ENCODE measurements at places on chromosomes 2 and 18.

DNA sequence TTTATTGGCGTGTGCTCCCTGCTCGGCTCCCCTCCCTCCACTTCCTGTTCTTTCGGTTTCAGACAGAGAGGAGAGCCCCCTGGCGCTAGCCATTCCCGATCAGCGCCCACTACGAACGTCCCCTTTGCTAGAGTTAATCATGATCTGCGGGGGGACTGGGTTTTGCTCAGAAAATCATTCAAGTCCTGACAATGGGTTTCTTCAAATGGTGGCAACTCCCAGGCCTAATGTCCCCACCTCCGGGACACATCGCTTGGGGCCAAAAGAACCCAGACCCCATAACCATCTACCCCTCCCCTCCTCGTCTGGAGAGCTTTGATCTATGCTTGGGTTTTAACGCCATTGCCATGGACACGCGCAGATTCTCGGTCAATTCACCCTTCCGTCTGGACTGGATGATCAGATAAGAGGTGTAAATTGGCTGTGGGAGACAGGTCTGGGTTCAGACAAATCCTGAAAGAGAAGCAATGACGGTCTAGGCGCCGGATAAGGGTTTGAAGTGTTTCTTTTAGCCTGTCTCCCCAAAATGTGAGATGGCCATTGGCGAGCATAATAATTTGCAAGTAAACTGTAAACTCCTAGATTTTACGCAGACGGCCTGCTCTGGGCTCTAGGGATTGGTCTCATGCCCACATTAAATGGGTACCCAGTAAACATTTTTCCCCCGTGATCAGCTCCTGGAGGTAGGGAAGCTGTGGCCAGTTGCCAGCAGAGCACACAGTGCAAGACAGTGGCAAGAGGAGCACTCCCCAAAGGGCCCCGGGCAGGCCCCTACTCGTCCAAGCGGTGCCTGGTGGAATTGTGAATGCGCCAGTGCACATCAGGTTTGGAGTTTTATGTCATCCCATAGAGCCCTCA is 4.7 kb downstream of the NRP2 start:
- no peak for DNase-seq

- no peak for DNase-seq
Measured at GRCh38 chr2:43105586-43106558, 120.5 kb downstream of the ZFP36L2 start.

DNA sequence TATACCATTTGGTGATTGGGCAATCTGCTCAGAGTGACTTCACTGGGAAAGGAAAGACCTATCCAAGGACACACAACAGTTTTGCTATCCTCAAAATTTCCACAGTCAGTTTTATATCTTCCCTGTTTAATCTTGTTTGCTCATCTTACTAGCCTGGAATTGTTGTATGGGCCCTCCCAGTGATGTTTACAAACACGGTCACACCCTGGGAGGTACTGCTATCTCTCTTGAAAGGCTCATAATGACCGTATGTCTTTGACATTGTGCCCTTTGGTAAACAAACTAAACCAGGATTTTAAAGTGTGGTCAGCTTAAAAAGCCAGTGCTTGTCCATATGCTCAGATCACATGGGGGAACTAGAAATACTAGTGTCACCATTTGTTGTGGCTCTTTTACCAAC is 277.0 kb downstream of the CDH2 start:
- no peak for DNase-seq

- no peak for DNase-seq
Measured at GRCh38 chr2:72572501-72572900, 253.3 kb downstream of the EXOC6B start.

DNA sequence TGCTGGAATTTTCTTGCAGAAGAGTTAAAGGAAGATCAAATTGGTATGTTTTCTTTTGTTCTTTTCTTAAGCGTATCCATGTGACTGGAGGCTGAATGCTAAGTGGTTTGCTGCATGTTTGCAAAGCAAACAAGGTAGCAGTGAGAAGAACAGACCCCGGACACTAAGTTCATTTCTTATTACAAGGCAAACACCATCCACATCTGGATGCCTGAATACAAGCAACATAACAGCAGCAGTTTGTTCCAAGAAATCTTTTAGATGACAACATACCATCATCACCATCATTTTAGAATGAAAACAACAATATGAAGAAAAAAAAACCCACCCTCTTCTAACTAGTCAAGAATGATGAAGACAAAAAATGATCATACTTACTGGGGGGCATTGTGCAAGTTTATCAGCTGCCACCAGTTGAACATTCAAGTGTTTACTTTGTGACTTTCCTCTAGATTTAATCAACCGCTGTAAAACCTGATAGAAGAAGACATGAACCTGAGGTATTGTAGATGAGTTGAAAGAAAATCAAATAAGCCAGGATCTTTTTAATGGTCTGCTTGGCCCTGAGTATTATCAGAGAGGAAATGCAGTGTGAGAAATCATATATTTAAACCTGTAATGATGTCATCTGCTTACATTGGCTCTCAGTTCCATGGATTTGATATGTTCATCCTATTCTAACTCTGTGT is 25.0 kb upstream of the ARL5A start:
- no peak for DNase-seq

- no peak for DNase-seq
Measured at GRCh38 chr2:139652385-139652784, 872.2 kb upstream of the NXPH2 start.

- DNase-seq: no peak
Measured at GRCh38 chr18:79010802-79011201, 31.2 kb downstream of the SALL3 start.

DNA sequence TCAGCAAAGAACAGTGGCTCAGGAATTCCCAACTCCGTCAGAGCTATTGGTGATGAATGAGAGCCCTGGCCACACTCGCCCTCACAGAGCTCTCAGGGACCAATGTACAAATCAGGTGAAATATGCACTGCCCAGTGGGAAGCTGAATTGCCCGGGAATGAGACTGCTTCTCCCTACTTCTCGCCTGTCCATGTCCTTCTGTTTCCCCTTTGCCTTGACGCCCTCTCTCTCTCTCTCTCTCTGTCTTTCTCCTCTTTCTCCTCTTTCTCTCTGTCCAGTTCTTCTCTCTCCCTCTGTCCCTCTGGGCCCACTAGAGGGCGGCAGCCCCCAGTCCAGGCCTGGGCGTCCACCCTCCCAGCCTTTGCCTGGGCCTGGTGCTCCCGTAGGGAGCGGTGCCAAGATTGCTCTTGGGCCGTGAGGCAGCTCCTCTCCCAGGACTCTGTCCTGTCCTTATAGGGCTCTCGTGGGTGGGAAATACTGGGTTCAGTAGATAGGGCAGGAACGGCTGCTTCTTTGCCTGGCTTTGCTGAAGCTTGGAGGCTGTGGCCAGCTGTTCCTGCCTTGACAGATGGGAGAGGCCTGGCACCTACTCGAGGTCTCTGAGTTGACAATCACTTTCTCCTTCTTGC is 28.4 kb upstream of the PUM2 start:
- DNase-seq: no peak

All from stimulated activated CD4-positive, alpha-beta T cell treated with anti-CD3 and anti-CD28 coated beads, TNF-alpha, amount 100 ng/mL, for 24 hours (primary cell).